ENCODE measurements at places on chromosomes 5 and 9.

DNA sequence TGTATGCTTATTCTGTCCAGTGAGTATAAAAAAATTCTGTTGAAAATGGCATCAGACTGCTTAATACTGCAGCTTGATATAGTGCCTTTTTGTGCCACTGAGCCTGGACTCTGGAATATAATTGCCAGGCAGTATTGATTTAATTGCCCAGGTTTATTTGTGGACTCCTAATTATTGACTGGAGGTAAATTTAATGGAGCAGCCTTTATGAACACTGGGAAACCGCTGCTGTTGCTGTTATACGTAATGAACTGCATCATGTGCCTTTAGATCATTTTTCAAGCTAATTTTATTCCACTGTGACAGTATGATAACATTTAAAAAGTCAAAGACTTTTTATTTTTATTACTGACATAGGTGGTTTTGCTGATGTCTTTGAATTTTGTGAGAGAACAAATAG, 90.2 kb upstream of the SH3GL2 start:
- DNase-seq = no peak

DNA sequence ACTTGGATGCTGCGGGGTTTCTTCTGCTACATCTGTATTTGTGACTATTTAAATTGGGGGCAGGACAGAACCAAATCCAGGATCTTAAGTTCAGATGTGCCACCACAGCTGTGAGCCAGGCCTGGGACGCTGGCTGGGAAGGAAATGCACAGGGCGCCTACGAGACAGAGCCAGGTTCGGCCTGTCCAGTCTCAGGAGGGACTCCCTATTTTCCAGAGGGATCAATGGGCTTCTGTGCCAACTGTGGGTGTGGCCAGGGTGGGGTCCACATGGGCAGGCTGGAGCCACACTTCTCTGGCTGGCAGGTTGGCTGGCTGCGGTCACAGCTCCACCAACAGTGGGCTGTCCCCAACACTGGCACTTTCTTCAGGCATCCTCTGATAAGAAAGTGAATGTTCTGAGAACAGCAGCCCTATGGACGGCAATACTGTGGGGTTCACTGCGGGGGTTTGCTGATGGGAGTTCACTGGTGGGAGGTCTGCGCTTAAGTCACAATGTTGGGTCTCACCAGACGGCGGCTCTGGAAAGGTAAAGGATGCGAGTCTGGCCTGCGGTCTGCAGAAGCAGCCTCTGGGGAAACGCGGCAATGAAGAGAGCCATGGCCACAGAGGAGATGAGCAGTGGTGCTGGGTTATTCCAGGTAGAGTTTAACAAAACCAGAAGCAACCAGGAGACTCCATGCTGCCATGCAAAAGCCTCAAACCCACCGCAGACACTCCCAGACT, 78.1 kb downstream of the DAP start:
- no peak for DNase-seq

- no peak for DNase-seq
These were observed 9.3 kb upstream of the ACSL6 start for GRCh38 chr5:132020568-132021339.

DNA sequence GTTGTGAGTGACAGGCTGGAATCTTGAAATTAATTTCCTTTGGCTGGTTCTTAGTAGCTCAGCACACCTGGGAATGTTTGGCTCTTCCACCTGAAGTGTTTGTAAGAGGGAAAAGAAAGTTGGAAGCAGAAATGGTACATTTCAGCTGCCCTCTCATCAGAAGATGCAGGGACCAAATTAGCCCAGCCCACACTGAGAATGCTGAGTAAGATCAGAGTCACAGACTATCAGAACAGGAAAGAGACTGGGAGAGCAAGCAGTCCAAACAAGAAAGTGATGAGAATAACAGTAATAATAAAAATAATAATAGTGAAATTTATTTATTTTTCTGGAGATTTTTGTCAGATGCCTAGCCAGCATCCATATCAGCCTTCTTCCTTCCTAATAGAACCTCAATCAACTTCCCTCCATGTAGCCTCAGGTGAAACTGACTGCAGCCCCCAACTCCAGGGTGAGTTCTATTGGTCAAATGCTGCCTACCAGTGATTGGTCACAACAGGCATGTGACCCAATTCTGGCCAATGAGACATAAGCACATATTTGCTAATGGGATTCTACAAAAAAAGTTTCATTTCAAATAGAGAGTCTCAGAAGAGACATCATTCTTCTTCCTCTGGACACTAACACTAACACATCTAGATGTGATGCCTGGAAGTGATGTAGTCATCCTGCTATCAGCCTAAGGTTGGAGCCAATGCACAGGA, 31.2 kb upstream of the ADRA1B start:
- DNase-seq = no peak

GRCh38 chr9:117250610-117251215, 164.1 kb downstream of the ASTN2 start:
- no peak for DNase-seq

- no peak for DNase-seq
These were observed 88.3 kb downstream of the MTAP start for GRCh38 chr9:21890696-21891095.

DNA sequence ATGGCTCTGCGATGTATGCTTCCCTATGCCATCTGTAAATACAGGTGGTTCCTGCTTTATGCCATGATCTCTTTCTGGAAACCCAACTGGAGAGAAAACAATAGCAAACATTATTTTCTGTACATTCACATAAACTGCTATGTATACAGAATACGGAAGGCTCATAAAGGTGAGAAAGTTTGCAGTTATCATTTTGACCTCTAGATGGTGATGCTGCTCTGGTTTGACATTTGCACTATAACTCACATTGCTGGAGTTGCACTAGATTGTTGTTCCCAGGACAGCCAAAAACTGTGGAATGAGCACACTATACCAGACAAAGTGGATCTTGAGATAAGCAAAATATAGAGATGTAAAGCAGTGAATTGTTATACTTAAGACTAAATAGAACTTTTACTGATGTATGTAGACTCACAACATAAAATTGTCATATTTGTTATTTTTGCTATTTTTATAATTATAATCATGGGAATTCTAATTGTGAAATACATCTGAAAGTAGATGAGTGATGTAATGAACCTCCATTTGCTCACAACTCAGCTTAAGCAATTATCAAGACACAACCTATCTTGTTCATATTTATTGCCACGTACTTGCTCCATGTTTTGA, 246.5 kb downstream of the PTPRD start:
- DNase-seq = no peak

DNA sequence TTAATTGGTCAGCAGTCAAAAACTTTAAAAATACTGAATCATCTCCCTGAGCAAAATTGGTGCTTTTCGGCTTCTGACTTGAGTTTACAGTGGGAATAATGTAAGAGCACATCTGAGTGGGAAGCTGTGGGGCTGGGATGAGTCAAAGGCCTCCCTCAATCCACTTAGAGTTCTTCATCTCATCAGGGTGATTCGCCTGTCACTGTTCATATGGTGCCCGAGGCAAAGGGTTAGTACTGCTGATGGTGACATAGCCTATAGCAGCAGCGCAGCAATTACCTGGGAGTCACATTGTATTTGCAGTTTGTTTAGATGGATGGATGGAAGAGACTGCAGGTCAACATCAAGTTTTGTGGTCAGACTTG, 113.8 kb upstream of the ZNF608 start:
- no peak for DNase-seq

DNA sequence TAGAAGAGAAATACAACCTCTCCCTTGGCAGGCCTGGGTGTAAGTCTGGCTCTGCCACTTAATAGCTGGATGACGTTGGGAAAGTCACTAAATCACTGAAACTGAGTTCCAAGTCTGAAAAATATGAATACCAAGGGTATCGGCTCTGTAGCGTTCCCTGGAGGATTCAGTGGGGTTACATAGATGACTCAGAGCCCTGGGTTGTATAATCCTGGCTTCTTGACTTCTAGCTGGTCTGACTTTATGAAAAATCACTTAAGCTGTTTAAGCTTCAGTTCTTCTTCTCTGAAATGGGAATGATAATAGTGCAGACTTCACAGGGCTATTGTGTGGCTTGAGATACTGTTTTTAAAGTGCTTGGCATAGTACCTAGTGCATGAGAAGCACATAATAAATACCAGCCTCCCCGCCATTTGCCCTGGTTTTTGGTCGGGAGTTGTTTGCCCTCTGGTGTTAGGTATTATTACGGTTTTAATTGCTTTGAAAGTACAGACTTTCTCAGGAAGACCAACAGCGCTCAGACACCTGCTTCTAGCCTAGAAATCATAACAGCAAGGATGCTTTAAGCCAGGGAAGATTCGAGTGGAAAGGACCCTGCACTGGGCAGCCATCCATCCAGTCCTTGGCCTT, 43.0 kb downstream of the CYFIP2 start:
- no peak for DNase-seq

DNA sequence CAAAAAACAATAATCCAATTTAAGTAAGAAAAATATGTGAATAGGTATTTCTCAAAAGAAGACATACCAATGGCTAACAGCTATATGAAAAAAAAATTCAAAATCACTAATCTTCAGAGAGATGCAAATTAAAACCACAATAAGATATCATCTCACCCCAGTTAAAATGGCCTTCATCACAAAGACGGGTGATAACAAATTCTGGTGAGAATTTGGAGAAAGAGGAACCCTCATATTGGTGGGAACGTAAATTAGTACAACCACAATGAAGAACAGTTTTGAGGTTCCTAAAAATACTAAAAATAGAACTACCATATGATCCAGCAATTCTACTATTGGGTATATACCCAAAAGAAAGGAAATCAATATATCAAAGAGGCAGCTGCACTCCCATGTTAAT, 94.3 kb downstream of the TMEM167A start:
- no peak for DNase-seq

DNA sequence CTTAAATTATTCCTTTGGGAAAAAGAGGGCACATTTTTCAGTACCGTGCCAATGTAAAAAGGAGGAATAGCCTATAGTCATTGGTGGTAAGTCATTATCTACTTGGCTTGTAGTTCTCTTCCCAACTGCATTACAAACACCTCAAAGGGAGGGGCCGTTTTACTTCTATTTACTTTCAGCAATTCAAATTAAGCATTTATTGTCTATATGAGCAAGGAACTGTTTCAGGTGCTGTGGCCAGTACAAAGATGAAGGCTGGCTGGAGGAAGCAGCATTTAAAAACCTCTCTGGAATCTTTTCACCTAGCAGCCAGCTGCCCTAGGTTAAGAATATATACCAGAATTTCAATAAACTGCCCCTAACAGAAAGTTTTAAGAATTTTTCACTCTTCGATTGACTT, 48.9 kb downstream of the SEMA6A start:
- no peak for DNase-seq

DNA sequence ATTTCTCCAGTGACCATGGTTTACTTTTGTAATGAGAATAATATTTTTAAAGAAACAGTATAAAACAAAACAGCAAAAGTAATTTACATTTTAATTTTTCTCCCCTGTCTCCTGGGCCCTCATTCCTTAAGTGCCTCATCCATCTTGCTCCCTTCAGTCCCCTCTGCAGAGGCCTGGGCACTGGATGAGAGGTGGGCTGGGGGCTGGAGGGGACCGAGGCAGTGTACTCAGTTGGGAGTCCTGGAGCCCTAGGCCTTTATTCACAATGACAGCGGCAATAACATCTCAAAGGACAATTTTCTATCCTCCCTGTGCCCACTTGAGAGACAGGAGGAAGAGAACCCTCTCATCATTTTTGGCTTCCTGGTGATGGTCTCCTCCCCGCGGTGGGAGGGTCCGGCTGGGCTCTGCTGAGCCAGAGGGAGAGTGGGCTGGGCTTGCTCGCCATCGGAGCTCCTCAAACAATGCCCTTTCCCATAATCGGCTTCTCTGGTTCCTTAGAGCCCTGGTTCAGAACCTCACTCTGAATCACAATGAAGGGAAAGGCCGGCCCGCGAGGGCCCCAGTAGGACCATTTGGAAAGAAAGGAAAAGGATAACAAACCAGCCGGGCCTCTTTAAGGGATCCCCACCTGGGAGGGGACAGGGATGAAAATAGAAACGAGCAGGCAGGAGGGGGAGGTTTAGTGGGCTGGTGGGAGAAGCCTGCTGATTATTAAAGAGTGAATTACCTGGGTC, 9.7 kb upstream of the SMIM32 start:
- DNase-seq = no peak

DNA sequence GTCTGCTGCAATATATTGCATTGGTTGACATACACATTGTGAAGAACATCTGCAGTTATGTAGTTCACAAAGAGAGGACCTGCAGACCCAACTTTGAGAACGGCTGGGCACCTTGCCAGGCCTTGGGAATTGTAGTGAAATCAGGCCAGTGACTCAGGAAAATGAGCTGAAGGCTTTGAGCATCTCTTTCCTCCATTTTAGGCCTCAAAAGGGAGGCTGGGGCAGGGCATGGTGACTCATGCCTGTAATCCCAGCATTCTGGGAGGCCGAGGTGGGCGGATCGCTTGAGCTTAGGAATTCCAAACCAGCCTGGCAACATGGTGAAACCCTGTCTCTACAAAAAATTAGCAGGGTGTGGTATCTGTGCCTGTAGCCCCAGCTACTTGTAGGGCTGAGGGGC, 1.4 kb upstream of the IPPK start:
- no peak for DNase-seq

DNA sequence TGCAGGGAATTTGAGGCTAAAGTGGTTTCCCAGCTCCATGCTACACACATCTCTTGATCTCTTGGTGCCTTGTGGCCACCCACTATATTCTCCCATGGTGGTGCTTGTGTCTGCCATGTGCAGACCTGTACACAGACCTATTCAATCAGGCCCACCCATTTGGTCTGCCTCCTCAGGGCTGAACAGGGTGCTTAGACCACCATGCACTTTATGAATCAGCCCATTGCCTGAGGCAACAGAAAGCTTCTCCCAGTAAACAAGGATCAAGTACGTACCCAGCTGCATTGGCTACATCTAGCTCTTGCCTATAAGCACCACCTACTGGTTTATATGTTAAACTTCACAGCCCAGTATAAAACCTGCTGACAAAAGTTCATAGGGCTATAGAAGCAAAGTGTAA, 664.3 kb upstream of the EDIL3 start:
- no peak for DNase-seq

DNA sequence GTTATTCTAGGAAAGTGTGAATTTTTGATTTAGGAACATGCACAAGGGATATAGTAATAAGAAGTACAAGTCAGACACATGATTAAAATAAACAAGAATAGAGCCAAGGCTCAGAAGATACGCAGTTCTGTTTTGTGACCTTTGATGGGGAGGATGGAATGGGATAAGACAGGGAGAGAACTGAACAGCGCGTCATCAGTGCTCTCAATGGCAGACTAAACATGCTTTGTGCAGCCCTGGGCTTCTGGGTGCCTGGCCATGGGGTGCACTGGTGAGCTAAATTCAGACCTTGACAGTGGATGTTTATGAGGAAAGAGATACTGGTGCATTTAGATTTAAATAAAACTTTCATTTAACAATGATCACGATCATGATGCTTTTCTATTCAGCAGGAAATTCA, 309.7 kb downstream of the ARHGEF28 start:
- DNase-seq = no peak

All from stimulated activated CD8-positive, alpha-beta memory T cell treated with anti-CD3 and anti-CD28 coated beads, Interleukin-12 subunit alpha, Interleukin-12 subunit beta, amount 100 ng/mL, for 4 hours (primary cell).